ENCODE measurements at places on chromosomes 4 and X.

DNA sequence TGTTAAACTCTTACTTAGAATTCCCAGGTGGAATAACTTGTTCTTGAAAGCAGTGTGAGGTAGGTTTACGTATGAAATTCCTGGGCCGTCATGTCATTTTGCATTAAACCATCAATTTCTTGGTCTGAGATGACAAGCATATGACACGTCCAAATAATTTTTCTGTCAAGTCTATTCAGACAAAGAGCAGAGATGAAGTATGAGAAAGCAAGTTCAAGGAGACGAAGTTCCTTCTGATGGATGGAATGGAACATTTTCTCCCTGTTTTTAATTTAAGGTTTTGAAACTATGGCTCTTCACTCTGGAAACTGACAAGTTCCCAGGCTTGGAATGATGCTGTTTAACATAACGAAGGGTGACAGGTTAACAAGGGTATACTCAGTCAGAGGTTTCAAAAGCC lies 252.8 kb upstream of the SFRP2 start:
- DNase-seq: no peak

- no peak for DNase-seq
Observed at GRCh38 chr4:72377491-72378194, 191.4 kb downstream of the ADAMTS3 start.

DNA sequence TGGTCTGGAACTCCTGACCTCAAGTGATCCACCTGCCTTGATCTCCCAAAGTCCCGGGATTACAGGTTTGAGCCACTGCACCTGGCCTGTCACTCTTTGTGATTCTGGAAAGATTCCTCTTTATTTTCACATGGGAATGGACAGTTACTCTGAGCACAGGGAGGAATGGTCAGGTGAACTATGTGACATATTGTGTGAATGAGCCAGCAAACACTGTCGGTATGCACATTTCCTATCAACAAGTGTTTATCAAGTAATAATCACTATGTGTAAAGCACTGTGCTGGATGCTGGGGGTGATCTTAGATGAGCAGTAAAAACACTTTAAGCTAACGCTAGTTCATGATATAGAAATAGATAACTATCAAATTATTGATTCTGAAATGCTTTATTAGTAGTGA lies 97.5 kb downstream of the LIMCH1 start:
- DNase-seq: no peak

- DNase-seq: no peak
Observed at GRCh38 chrX:1330605-1331004, 6.0 kb upstream of the IL3RA start.

DNA sequence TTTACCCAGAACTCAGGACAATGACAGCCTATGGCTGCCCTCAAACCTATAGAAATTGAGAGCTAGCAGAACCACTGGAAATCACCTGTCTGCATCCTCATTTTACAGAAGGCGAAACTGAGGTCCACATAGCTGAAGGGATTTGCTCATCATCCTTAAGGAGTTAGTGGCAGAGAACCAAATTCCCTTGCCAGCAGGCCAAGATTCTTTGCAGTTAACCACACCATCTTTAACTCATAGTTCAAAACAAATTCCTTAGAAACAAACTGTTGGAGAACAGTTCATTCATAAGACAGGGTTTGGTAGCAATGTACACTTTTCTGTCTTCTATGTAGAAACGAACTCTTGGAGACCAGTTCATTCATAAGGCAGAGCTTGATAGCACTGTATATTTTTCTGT lies 37.9 kb upstream of the RAP2C start:
- no peak for DNase-seq

DNA sequence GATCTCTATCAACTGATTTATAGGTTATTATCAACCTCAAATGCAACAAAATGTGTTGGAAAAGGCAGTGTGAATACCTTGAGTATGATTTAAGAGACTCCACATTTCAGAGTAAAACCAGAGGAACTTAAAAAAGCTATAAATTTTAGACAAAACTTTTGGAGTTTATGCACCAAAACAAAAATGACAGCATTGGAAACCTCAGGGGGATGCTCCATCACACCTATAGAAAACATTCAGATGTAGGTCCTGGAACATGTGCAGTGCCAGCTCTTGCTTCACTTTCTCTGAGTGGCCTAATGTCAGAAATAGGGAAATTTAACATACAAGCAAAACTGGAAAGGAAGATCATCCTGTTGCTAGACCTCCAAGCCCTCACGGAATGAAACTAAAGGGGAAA lies 5.8 kb upstream of the VEGFC start:
- no peak for DNase-seq

GRCh38 chrX:1425381-1425780 lies 27.3 kb downstream of the ASMTL start:
- no peak for DNase-seq

DNA sequence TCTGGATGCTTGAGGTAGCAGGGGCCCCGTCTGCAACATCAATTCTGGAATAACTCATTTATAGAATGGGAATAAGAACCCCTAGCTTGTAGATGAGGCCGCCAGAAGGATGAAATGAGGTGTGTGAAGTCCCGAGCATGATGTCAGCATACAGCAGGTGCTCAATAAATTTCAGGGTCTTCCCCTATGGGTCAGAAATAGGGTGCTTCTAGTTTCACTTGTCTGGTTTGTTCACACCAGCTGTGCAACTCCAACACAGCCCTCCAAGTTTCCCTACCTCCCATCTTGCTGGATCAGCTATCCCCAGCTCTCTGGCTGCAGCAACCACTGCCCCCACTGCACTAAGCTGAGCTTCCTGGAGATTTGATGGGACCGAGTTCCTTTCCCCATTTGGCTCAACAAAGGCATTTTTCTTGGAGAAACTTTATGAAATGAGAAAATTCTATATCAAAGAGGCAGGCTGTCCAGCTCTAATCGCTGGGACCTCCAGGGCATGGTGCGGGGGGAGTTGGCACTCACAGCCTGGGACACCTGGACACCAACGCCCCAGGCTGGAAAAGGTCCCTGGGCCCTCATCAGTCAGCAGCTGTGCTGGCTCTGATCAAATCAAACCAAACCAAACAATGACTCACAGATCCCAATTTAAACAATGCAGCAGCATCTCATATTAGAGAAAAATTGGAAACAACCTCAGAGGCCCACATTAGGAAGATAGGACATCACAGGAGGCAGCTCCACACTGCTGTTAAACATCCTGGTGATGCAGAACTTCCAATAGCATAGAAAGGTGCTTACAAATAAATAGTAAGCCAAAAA lies 13.3 kb downstream of the SLC2A9 start:
- no peak for DNase-seq

DNA sequence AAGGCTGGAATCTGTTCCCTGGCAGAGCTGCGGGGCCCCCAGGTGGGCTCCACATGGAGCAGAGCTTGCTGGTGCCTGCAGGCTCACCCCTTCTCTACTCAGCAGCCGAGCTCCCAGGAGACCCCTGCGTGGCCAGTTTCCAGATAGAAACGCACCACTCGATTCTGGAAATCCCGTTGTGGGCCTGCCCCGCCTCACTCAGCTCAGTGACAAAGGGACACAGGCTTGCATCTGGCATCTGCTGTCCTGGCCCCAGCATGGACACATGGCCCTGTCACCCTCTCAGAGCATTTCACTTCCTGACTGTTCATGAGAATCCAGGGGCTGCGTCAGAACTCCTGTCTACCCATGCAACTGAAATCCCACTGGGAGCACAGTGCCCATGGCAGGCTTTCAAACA lies 20.5 kb upstream of the C4orf50 start:
- DNase-seq: no peak

DNA sequence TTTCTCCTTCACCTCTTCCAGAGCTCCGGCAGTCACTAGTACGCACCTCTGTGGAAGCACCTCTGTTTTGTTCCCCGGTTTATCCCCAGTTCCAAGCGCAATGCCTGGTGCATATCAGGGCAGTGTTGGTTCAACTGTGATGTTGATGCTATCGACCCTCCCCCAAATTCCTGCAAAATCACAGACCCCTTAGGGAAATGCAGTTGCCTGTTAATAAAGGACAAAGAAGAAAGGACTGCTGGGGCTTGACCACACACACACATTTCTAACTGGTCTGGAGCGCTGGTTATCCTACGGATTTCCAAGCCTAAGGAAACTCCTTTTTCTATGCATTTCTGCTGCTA lies 530 bp upstream of the NMU start:
- no peak for DNase-seq

DNA sequence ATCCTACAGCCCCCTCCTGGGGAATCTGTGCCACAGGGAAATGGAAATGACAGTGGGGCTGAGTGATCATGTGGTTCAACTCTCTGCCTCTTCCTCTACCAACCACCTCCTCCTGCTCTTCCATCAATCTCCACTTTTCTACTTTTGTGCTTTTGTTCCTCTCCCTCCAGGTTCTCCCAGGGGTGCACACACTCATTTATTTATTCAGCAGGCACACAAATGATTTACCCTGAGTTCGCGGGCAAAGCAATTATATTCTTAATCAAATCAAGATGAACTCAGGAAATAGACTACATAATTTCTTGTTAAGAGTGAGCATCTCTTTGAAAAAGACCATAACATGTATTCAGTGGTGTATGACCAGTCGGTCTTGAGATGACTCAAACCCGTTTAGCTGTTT lies 69.2 kb downstream of the VCX3A start:
- DNase-seq: no peak

DNA sequence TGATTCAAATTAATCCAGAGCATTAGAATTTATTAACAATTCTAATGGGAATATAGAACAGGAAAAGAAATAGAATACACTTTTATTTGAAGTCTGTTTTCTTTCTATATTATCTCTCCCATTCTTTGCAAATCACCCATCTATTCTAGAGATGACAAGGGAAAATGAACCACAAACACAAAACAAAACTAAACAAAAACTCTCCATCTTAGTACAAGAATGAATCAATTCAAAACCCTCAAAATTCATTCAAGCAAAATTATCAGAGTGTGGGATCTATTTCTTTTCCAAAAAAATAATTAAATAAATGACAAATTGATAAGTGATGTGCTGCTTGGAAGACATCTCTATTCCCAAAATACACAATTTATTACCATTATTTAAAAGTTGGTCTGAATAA lies 400.1 kb upstream of the NWD2 start:
- no peak for DNase-seq

DNA sequence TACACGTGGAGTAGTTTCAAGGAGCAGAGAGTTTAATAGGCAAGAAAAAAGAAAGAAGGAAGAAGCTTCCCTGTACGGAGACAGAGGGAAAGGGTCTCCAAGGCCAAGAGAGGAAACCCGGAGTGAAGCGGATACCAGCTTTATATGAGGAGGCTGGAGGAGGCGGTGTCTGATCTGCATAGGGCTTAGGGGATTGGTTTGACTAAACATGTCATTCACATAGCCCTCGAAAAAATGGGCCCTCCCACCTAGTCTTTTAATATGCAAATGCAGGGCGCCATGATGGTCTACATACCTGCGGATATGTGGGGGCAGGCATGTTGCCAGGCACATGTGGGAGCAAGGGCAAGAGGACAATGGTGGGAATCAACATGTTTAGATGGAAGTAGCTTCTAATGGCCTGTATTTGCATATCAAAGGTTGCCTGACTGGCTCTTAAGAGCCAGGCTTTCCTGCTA lies 103.1 kb upstream of the UGT8 start:
- no peak for DNase-seq
